ENCODE measurements at places on chromosomes 11 and 22.
A peak's percentile ranks its signal among the peaks of the same experiment; 100 is the strongest.

DNA sequence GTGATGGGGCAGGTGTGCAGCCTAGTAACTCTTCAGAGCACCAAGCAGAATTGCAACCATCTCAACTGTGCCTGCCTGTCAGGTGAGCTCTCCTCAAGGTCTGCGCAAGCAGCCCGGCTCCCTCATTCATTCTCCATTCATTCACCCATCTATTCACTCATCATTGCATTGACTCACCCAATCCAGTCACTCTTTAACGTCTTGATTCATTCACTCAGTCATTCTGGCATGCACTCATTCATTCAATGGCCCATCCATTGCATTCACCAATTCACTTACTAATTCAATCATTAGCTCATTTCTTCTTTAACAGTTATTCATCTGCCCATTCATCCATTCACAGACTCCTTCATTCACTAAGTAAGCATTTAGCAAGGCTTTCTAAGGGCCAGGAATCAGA lies 111.8 kb downstream of the PDE2A start:
- DNase-seq = no peak

DNA sequence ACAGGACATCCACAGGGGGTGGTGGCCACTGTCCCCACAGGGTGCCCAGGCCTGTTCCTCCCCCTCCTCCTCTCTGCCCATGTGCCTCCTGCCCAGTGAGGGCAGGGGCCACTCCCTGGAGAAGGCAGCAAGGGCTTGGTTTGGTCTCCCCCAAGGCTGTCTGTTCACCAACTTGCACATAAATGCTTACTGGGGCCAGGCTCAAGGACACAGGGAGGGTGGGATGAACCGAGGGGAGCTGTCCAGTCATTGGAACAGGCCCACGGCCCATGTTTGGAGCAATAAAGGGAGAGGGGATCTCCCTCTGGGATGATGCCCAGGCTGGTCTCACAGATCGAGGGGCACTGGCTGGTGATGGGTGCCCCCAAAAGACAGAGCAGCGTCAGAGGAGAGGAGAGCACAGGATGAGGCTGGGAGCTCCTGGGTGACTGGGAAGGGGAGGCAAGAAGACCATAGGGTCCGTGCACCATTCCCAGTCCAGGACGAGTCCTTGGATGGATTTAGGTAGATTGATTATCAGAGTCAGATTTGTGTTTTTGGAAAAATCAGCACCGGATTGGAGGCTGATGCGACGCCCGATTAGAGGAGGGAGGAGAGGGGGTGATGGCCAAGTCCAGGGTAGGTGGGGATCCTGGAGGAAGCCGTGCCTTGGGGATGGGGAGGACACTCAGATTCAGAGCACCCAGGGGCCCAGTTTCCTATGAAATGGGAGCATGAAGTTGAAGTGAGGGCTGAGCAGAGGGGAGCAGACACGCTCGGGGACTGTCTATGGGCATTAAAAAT lies 1.1 kb downstream of the IGLL5 start:
- no peak for DNase-seq

- DNase-seq = no peak
Observed at GRCh38 chr11:45028911-45029682, 78.4 kb upstream of the TP53I11 start.

GRCh38 chr11:9059406-9059805 lies 32.0 kb downstream of the SCUBE2 start:
- no peak for DNase-seq

- peak; percentile 39 for DNase-seq
Observed at GRCh38 chr11:59560290-59560701, 49.0 kb downstream of the OR4D9 start.

GRCh38 chr11:116059919-116060318 lies 555.7 kb upstream of the CADM1 start:
- DNase-seq = no peak

- DNase-seq = no peak
Observed at GRCh38 chr22:26404851-26405421, 24.1 kb upstream of the ASPHD2 start.

GRCh38 chr11:123611698-123612097 lies 42.7 kb downstream of the SCN3B start:
- DNase-seq = no peak

DNA sequence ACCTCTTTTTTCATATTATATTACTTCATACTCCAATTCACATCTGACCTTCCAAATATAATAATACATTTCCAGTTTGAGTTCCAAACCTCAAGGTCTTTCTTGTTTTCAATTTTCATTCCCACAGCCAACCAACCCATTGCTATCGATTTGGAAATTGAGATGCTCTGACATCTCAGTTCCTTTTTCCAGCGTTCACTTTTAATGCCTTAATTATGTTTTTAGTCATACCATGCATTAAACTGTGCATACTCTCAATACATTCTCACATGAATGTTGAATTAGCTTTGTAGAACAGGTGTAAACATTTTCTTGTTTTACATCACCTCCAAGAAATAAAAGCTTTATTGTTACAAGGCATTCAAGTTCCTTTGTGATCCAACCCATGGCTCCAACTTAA lies 294.2 kb upstream of the ANO3 start:
- no peak for DNase-seq

GRCh38 chr11:22976146-22976545 lies 115.9 kb upstream of the CCDC179 start:
- no peak for DNase-seq

- DNase-seq = no peak
Observed at GRCh38 chr22:27677905-27678458, 123.6 kb downstream of the MN1 start.

- DNase-seq = no peak
Observed at GRCh38 chr11:4184163-4184916, 89.7 kb downstream of the RRM1 start.

DNA sequence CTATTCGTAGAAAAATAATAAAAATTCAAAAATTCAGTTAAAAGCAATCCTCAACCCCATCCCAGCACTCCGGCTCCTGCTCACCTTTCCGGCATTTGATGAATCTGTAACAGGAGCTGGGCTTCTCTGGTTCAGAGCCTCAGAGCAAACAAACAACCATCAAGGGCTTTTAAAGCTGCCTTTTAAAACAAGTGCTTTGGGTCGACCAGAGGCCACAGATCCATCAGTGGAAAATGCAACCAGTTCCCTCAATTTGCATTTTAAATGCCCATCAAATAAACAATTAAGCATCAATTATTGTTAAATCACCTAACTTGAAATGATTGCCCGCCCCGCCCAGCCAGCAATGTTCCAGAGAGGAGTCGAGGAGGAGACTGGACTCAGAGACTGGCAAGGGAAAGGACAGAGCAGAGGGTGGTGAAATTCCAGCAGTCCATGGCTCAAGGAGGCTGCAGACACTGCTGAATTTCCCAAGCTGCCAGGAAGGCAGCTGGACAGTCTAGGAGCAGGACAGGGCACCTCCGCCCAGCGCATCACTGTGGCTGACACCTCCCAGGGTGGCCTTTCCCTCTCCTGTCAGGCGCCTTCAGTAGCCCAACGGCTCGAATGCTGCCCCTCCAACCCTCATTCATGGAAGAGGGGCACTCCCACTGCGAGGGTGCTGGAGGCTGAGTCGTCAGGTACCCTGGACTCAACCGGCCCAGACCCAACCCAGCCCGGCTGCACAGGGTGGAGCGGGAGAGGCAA lies 7.5 kb downstream of the FXYD6 start:
- DNase-seq = no peak

- no peak for DNase-seq
Observed at GRCh38 chr22:44848296-44848741, 95.9 kb downstream of the ARHGAP8 start.

DNA sequence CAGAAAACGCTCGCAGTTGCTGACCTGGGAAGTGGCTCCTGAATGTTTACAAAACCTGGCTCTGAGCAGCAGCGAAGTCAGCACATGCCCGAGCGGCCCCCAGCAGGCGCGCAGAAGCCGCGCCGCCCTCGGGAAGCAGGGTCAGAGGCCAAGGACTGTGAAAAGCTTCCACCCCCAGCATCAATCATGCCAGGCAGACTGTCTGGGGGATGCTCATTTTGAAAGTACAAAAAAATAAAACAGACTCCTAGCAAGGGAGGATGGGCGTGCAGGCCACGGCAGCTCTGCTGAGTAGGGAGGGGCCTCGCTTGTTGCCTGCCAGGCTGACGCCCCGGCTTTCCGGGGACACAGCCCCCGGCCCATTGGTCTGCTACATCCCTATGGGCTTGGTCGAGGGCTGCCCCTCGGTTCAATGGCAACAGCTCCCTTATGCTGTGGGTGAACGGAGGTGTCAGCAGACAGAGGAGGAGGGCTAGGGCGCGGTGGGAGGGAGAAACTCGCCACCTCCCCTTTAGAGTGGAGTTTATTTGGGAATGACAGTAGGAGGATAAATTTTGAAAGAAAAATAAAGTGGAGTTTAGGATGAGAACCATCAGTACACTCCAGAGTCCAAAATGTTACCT lies 37.7 kb upstream of the GNB1L start:
- DNase-seq = no peak

- DNase-seq = no peak
Observed at GRCh38 chr11:62120001-62120400, 3.8 kb upstream of the INCENP start.

DNA sequence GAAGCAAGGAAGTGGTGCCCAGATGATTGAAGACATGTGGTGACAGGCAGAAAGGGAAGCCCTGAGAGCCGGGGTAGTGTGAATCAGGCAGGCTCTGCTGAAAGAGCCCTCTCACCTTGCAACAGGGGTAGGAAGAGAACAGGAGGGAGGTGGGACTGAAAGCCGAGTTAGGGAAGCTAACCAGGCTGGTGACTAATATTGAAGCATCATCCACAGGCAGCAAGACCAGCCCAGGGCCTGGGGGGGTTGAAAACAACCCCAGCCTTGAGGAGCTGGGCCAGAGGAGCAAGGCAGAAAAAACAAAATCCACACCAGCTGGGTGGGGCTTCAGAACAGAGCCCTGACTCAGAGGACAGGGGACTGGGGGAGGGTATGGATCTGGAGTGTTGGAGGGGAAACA lies 35.0 kb upstream of the CRTAM start:
- no peak for DNase-seq

DNA sequence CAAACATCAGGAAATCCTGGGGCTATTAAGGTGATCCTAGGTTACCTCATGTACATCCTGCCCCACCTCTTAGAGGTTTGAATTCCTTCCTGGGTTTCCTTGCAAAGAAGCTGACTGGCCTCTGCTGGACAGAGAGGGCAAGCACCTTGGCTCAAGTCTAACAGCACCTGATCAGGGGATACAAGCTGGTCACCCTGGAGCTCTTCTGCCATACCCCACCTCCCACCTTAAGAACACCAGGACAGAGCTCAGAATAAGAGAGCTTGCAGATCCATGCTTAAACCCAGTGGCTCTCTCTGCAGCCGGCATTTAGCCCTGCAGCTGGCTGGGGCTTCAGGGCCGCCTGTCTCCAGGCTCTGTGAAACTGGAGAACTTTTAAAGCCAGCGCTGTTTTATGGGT lies 386.6 kb upstream of the NARS2 start:
- DNase-seq = no peak

- DNase-seq = no peak
Observed at GRCh38 chr11:104254347-104254746, 90.4 kb upstream of the PDGFD start.

GRCh38 chr22:46445771-46446420 lies 91.5 kb downstream of the CELSR1 start:
- DNase-seq = no peak

DNA sequence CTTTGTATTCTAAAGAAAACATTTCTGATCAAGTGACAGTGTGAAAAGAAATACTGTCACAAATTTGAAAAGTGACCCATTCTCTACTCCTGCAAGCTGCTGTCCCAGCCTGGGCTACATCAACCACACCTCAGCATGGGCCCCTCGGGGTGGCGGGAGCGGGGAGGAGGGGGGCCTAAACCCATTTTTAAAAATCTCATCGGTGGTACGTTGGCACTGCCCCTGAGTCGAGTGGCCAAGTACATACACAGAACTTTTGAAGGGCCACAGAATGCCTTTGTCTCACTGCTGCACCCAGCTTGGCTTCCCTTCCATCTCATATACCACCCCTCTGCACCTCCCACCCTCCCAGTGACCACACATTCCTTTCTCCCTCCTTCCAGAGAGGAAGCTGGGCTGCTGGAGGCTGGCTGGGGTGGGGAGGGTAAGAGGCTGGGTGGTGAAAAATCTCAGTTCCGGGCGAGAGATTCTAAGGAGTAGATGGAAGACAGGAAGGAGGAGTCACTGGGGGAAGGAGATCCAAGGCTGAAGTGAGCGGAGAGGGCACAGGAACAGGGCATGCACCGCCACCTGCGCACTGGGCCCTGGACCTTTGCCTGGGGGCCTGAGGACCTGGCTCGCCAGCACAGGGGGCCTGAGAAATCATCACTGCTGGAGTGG lies 21.1 kb downstream of the FXYD6 start:
- DNase-seq = no peak

- no peak for DNase-seq
Observed at GRCh38 chr11:105720096-105720495, 110.2 kb downstream of the GRIA4 start.

DNA sequence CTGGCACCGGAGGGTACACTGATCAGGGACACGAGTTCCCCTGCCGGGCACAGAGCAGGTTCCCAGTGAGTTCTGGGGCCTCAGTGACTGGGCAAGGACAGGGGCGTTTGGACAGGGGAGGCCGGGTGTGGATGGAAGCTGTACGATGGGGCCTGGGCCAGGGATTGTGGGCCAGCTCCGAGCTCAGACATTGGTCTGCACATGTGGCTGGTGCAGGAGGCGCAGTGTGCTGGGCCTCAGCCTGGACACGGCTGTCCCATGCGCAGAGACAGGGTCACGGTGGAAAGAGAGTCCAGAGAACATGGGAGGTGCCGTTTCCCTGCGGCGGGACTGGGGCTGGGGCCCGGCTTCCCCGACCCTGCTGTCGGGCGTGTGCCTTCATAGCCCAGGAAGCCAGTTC lies 60.7 kb downstream of the CDKN1C start:
- DNase-seq = no peak

- no peak for DNase-seq
Observed at GRCh38 chr22:49306632-49307480, 520.8 kb downstream of the BRD1 start.

DNA sequence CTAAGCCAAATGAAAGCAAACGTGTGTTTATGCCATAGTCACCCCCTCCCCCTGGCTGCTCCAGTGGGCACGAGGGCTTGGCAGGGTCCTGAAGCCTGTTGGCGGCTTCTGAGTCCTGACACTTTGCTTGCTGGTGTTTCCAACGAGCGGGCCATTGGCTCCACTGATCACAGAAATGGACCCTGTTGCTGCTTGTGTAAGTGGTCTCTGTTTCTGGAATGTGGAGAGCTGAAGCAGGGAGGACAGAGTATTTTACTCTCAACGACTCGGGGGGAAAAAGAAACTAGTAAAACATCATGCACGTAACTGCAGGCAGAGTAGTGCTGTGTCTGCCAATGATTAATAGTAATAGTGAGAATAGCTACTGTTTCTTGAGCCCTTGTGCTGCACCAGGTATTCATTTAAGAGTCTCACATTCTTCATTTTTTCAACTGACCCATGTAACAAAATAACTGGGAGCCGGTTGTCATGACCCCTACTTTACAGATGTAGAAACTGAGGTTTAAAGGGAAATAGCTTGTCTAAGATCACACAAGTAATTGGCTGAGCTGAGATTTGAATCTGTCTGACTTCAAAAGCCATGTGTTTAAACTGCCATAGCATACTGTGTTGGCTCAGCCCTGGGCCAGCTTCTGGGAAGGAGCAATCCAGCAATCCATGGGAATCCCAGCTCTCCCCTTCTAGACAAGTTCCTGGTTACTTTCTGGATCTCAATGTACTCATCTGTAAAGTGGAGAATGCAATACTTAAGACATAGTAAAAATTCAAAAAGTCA lies 526.7 kb downstream of the INSC start:
- DNase-seq = no peak
